ENCODE measurements at places on chromosomes 16 and 17. TPM values are rescaled to one million over a fixed set of nuclear protein-coding genes. Genes with fewer than 3 reads are reported as not detected.

Gene PIMREG
- total RNA-seq, result 16.2 TPM

Gene CHMP1A
- total RNA-seq, result 163 TPM

Gene CCL2
- total RNA-seq, result 431 TPM

Gene MGAT5B
- total RNA-seq, result 2.2 TPM

Gene APOBR
- total RNA-seq, result not detected

Gene TP53TG3F
- not detected for total RNA-seq

Gene ZG16
- not detected for total RNA-seq

Data from vein endothelial cell (primary cell).